ENCODE measurements at places on chromosomes 1 and 21.

DNA sequence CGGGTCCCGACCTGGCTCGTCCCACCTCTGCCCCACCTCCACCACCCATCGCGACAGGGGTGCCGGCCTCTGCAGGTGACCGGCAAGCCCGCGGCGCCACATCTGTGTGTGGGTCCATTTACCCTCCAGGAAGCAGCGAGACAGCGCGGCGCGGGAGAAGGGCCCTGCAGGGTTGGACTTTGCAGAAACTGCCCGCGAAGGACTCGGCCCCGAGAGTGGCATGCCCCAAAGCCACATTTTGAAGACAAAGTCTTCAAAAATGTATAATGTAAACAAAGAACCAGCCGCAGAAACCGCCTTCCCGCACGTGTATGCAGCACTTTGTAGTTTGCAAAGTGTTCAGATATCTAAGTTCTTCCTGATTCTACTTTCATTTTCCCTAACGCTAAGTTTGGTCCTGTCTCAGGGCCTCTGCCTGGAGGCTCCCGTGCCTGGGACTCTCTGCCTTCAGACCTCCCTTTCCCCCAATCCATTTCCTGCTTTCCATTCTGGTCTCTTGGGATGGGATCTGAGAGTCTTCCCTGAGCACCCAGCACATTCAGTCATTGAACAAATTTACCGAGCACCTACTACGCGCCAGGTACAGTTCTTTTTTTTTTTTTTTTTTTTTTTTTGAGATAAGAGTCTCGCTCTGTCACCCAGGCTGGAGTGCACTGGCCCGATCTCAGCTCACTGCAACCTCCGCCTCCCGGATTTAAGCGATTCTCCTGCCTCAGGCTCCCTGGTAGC is 524 bp upstream of the TMCO4 start:
- DNase-seq = no peak

- no peak for DNase-seq
Observed at GRCh38 chr1:107843989-107844388, 121.0 kb downstream of the VAV3 start.

GRCh38 chr1:33348676-33349080 is 27.8 kb upstream of the A3GALT2 start:
- no peak for DNase-seq

DNA sequence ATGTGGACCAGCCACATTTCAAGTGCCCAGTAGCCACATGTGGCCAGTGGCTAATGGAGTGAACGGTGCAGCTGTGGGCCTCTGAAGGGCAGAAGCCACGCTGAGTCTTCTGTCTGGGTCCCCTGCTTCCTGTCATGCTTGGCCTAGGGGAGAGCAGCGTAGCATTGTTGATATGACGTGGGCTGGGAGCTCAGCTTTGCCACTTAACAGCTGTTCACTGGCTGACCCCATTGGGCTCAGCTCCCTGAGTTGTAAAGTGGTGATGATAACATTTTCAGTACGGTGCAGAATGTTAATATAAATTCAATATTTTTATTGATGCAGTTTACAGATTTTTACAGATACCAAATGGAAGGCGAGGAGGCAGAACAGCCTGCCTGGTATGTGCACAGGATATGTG is 4.5 kb downstream of the PODN start:
- DNase-seq = no peak

DNA sequence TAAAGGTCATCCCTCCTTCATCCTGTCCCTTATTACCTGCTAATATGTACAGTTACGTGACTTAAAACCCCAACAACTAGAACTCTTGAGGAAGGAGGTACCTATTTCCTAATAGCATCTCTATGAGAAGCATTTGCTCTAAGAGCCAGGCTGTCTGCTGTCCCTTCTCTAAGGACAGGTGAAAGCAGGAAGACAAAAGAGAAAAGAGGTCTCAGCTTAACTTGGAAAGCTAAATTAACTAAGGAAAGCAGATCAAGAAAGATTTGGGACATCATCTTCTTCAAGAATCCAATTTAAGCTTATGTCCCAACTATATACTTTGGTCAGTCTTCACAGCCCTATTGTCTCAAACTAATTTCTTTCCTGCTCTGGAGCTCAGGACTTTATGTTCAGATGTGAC is 2.9 kb downstream of the EGLN1 start:
- no peak for DNase-seq

GRCh38 chr21:29520171-29520570 is 221.4 kb downstream of the BACH1 start:
- DNase-seq = no peak

GRCh38 chr1:33392206-33392605 is 38.7 kb downstream of the PHC2 start:
- no peak for DNase-seq

DNA sequence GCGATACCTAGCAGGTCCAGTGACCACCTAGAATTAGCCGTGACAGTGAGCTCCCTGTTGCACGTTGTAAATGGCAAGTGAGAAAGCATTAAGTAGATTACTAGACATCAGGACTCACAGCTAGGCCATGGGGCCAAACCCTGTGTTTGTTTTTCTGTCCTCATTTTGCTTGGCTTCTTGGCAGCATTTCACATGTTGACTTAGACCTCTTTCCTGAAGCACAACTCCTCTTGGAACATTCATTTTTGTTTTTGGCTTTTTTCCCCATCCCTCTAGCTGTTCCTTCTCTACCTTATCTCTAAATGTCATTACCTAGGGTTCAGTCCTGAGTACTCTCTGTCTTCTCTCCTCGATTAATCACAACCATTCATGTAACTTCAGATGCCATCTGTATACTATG is 16.9 kb upstream of the PTPN14 start:
- no peak for DNase-seq

DNA sequence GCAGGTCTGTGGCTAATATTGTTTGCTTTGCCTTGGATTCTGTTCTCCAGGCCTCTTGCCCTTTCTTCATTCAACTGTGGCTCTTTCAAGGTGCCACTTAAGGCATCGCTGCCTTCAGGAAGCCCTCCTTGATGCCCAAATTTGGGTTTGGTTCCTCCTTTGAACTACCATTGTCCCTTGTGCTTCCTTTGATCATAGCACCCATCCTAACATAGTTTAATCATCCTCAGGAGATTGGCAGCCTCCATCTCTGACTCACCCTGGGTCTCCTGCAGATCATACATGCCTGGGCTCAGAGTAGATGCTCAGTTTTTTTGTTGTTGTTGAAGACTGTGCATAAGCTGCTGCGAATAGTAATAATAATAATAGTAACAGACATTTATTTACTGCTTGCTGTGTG is 54.4 kb upstream of the ACOT11 start:
- no peak for DNase-seq

GRCh38 chr1:210239349-210240111 is 6.9 kb downstream of the SERTAD4 start:
- no peak for DNase-seq

DNA sequence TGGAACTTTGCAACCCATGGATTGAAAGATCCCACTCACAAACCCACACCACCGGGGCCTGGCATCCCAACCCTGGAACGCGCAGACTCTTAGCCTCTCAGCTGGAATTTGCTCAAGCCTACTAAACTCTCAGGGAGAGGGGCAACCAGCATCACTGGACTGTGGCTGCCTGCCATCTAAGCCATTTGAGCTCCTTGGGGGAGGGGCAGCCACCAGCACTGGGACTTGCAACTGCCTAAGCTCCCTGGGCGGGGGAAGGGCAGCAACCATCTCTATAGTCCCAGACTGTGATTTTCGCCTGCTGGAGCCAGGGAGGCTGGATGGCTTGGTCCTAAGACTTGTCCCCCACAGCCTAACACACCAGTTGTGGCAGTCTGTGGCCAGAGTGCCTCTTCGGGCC is 122.3 kb downstream of the SNX7 start:
- no peak for DNase-seq

DNA sequence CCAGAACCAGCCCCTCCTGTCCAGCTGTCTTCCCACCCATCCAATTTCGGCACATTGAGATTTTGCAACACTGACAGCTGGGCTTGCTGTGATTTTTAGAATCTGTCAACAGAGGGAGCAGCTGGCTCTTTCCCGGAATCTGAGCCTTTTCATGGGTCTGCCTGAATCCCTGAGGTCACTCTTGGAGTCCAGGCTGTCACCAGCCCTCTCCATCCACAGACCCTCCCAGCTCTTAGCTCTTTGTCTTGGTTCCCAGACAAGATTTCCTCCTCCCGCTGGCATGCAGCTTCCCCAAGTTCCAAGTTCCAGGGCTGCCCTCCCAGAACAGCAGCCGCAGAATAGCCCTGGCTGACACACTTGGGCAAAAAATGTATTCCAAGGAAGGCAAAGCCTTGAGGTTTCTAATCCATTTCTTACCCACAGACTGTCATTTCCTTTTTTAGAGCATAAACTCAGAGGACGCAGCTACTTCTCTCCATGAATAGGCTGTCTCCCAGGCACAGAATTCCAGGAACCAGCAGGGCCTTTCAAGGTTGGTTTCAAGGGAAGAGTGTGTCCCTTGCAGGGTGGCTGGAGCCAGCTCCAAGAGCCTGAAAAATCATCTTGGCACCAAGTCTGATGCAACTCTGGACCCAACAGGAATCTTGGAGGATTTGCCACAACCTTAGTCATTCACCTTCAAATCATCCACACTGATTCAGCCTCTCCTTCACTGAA is 7.1 kb upstream of the TMEM61 start:
- no peak for DNase-seq

DNA sequence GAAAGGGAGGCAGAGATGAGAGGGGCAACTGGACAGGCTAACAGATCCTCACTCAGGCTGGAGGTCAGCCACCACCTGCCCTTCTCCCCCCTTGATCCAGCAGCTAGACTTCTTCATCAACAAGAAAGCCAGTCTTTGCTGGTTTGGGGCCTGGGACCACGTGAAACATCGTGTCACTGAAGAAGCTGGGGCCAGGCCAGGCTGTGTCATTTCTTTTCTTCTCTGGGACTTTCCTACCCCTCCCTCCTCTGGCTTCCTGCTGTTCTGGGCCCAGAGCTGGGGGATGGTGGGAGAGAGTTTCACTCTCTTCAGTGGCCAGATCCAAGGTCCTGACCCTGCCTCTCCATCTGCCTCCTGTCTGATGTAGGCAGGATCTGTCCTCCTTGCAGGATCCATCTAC is 18.1 kb upstream of the SLC26A9 start:
- no peak for DNase-seq

DNA sequence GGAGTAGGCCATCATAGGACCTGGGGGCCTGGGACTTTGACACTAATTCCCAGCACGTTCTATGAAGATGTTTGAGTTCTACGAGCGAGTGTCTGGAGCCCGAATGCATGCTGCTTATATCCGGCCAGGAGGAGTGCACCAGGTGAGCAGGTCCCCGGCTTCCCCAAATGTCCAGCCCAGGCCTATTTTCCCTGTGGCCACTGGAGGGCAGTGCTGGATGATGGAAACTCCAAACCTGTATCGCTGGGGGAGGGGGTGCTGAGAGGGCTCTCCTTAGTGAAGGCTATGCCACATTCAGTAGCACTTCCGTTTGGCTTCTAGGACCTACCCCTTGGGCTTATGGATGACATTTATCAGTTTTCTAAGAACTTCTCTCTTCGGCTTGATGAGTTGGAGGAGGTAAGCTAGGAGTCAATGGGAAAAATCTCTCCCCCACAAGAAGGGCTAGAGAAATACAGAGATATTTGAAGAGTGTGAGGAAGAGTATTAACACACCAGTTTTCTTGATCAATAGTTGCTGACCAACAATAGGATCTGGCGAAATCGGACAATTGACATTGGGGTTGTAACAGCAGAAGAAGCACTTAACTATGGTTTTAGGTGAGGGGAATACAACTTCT is 5.2 kb upstream of the FCER1G start:
- peak; percentile 59 for DNase-seq

GRCh38 chr1:230641900-230642262 is 400 bp upstream of the COG2 start:
- no peak for DNase-seq

- DNase-seq = peak; percentile 68
Observed at GRCh38 chr21:38323721-38324531, 67.1 kb downstream of the KCNJ15 start.

GRCh38 chr1:3466366-3467075 is 12.1 kb downstream of the ARHGEF16 start:
- DNase-seq = no peak

GRCh38 chr1:40679165-40679953 is 12.1 kb upstream of the NFYC start:
- peak; percentile 20 for DNase-seq

DNA sequence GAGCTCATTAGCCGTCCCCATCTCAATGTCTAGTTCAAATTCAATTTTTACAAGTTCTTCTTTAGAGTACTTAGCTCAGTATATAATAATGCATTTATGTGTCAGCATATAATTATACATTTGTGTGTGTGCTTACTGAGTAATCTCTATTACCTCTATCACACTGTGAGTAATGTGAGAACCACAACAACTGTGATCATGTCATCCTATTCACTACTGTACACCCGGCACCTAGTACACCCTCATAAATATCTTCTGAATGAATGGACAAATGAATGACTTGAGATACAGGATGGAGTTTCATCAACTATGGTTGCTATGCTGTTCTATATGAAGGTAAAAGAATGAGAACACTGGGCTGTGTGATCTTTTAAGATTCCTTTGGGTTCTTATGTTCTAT is 124.0 kb downstream of the GPATCH2 start:
- no peak for DNase-seq

GRCh38 chr1:9767964-9768668 is 55.6 kb downstream of the CLSTN1 start:
- no peak for DNase-seq

GRCh38 chr21:35855484-35855883 is 204.8 kb downstream of the SETD4 start:
- no peak for DNase-seq

DNA sequence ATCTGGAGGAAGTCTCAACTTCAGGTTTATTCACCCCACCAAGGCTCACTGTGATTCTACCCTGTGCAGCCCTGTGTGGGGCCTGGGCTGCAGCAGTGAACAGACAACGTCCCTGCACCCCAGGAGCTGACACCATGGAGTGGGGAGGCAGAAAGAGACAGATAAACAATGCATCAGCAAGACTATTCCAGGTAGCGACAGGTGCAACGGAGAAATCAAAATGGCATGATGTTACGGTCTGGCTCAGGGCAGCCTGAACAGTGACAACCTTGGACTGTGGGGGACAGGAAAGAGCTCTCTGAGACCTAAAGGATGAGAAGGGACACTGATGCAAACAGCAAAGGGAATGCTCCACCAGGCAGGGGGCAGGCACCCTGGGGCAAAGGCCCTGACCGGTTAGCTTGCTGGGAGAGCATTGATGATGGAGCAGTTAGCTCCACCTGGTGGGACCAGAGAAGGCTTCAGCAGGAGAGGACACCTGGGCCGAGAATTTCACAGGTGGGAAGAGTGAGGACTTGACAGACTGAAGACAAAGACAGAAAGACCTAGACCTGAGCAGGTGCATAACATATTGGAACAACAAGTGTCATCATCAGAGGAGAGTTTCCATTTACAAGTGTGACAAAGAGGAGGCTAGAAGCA is 589.9 kb downstream of the MATN1 start:
- DNase-seq = no peak

- no peak for DNase-seq
Observed at GRCh38 chr1:244868484-244869363, 4.4 kb upstream of the HNRNPU start.

- no peak for DNase-seq
Observed at GRCh38 chr1:243420016-243420945, 164.4 kb downstream of the SDCCAG8 start.

- DNase-seq = no peak
Observed at GRCh38 chr1:242147096-242147976, 148.4 kb upstream of the MAP1LC3C start.

GRCh38 chr1:230794431-230794830 is 47.2 kb downstream of the CAPN9 start:
- DNase-seq = no peak
